ENCODE measurements at places on chromosomes 1 and 21.

GRCh38 chr1:116255486-116256285 lies 117.4 kb upstream of the ATP1A1 start:
- no peak for DNase-seq

DNA sequence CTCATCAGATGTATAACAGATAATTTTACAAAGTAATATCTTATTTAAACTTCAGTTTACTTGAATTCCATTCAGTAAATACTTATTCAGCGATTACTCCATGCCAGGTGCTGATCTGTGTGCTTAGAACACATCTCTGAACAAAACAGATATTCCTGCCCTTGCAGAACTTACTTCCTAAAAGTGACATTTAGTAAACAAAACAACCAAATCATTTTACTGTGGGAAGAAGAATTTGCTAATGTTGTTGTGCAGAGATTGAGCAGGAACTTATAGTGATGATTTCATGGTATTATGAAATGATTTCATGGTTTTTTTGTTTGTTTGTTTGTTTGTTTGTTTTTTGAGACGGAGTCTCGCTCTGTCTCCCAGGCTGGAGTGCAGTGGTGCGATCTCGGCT lies 39.3 kb upstream of the WLS start:
- no peak for DNase-seq

DNA sequence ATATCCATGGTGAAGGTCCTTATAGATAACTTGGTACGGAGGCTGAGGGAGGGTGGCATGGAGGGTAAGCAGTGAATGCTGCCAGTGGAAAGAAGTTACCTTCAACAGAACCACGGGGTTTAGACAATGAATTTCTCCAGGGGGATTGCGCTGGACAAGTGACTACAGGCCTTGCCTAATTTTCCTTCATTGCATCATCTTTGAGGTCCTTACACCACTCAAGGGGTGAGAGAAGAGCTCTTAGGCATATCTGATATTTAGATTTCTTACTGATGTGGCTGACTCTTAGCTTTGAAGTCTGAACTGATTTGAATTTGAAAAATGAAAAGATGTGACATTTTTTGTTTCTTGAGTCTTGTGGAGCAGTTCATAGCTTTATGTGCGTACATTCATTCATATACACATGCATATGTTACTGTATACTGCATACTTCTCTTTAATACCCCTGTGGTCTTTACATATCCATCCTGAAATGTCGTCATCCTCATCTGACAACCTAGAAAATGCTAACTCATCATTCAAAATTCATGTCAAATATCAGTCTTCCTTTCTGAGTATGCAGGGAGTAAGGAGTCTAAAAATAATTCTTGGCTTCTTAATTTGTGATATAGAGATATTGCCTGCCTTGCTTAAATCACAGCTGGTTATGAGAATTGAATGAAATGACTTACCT lies 63.6 kb downstream of the DNM3 start:
- DNase-seq = no peak

GRCh38 chr1:88697503-88697902 lies 13.4 kb downstream of the PKN2 start:
- DNase-seq = no peak

GRCh38 chr1:91763252-91763651 lies 122.7 kb downstream of the TGFBR3 start:
- no peak for DNase-seq

DNA sequence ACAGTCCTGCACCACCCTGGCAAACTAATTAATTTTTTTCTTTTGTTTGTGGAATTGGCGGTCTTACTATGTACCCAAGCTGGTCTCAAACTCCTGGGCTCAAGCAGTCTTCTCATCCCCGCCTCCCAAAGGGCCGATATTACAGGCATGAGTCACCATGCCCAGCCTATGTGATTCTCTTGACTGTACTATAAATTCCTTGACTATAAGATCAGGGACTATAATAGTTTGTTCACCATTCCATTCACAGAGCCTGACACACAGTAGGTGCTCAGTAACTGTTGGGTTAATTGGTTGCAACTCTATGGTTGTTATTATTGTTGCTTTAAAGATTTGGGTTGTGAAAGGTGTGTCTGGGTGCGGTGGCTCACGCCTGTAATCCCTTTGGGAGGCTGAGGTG lies 17.2 kb downstream of the DAP3 start:
- DNase-seq = peak; percentile 14

DNA sequence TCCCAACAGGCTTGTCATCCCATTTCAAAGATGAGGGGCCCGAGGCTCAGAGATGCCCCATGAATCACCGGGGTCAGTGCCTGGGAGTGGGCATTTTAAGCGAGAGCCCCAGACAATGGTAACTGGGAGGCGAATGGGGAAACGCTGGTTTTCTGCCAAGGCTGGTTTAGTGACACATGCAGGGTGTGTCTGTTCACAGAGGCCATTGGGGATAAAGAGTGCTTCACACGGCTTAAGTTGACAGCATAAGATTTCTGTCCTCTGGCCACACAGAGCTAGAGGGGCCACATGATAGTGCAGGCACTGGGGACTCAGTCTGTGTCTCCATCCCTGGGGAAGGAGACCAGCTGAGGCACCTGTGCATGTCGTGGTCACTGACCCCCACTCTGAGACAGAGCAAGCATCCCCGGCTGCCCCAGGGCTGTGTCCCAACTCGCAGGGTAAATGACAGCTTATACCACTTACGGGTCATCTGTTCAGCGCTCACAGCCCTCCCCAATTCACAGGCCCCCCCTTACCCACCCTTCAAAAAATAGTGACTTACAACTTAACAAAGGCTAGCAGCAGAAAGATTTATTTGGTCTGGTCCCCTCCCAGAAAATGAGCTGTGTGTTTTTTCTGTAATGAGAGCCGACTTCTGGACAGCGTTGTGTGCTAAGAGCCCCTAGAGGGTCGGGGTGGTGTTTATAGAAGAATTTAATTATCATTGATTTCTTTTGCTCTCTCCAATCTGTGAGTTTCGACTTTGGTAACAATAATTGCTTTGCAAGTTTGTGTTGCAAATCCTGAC lies 34.9 kb upstream of the ARHGEF16 start:
- DNase-seq = no peak

GRCh38 chr1:204846546-204846945 lies 24.1 kb upstream of the NFASC start:
- DNase-seq = no peak

DNA sequence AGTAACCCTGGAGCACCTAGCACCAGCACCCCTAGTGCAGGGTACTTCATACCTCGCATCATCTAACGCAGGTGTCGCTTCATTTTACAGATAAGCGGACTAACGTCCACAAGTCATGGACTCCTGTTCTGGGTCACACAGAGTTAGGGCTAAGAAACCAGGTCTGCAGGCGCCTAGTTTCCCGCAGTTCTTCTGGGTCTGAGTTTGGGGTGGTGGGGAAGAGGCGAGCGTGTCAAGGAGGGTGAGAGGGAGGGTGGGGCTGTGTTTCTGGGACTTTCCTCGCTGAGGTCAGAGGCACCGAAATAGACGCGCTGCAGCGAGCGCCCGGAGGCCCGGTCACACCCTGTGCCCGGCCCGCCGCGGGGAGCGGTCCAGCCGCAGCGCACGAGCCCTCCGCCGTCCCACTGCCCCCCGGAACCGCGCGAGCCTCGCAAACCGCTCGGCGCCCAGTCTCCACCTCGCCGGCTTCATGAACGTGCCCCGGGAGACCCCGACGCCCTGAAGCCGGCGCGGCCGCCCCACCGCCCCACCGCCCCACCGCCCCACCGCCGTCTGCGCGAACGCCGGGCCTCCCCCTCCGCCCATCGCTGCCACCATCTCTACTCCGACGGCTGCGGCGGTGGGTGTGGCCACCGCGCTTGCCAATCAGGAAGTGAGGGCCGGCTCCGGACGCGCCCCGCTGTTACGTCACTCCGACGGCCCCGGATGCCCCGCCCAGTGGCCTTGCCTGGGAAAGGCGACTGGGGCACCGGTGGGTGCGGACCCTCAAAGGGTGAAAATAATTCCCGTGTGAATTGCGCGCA lies 12.3 kb downstream of the IFI6 start:
- peak; percentile 80 for DNase-seq

- DNase-seq = no peak
Observed at GRCh38 chr21:45550522-45551210, 8.4 kb upstream of the SLC19A1 start.

- no peak for DNase-seq
Observed at GRCh38 chr1:2492091-2492490, 16.0 kb downstream of the PLCH2 start.

GRCh38 chr1:185427264-185427663 lies 110.2 kb upstream of the IVNS1ABP start:
- no peak for DNase-seq

DNA sequence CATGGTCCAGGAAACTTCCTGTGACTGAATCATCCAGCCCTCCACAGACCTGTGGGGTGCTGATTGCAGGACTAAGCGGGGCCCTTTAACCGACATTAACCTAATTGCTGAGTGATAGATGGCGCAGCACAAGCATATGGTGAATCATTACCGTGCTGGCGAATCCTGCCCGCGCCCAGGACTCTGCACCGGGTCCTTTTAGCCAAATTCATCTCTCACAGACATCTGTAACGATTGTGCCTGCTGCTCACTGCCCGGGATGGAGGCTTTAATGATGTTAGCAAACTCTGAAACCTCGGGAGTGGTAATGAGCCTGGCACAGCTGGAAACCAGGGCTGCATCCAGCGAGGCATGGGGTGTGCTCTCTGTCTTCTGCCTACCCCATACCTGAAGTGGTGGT lies 147.3 kb upstream of the CD34 start:
- DNase-seq = no peak

DNA sequence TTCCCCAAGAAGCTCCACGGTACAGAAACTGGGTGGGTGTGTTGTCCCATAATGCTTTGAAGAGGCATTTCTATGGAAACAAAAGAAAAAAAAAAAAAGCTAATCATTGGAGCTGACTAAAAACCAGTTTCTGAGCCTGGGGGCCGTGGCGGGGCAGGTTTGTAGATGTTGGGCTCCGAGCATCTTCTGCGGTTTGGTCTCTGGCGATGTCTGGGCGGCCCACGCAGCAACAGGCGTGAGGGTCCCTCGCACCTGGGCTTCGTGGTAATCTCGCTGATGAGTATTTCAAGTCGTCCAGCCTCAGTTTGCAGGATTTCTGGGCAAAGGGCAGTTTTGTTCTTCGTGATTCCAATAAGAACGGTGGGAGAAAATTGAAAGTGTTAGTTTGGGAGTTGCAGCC lies 6.8 kb downstream of the TP73 start:
- DNase-seq = no peak

DNA sequence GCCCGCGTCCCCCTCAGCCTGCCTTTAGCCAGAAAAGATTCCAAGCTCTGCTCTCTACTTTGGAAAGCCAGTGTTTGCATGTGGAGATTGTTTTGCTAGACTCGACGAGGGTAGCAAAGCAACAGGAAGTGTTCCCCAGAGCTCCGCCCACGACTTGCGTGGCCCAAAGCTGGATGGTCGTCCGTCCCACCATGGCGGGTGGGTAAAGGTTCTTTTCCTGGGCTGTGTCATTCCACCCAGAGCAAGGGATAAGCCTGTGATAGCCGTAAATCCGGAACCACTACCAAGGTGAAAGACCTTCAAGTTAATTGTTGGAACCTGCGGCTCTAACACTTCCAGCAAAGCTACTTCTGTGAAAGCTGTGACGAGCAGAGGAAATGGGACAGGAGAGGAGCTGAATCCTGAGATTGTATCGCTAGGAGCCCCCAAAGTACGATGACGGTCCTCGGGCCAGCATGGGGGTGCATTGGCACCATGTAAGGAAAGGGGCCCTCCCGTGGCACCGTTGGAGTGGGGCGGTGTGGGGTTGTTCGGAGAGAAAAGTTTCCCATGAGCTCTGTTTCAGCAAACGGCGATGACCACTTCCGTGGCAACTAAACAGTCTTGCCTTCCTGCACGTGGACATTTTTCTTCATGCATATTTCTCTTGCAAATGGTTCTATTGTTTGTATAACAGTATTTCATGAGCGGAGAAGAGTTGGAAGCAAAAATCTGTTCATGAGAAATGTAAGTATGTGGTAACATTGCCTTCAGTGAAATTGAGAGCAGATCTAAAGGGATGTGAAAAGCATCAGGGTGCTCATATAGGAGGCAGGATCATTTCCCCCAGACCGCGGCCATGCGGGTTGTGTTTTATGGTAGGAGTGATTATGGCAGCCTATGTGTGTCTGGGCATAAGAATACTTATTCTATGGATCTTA lies 8.4 kb downstream of the MX2 start:
- no peak for DNase-seq

GRCh38 chr1:236608930-236609726 lies 4.8 kb upstream of the HEATR1 start:
- peak; percentile 76 for DNase-seq

- DNase-seq = no peak
Observed at GRCh38 chr1:175499595-175500382, 243.6 kb downstream of the TNR start.

DNA sequence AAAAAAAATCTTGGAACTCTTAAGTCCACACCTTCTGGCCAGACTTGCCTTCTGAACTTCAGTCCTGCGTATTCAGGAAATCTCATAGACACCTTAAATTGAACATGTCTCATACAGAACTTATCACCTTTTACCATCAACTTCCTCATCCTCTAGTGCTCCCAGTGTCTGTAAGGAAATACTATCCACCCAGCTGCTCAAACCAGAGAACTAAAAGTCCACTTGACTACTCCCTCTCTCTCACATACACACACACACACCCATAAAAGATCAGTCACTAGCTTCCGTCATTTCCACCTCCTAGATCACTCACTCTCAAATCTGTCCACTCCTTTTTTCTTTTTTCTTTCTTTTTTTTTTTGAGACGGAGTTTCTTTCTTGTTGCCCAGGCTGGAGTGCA lies 10.9 kb upstream of the CAP1 start:
- no peak for DNase-seq

DNA sequence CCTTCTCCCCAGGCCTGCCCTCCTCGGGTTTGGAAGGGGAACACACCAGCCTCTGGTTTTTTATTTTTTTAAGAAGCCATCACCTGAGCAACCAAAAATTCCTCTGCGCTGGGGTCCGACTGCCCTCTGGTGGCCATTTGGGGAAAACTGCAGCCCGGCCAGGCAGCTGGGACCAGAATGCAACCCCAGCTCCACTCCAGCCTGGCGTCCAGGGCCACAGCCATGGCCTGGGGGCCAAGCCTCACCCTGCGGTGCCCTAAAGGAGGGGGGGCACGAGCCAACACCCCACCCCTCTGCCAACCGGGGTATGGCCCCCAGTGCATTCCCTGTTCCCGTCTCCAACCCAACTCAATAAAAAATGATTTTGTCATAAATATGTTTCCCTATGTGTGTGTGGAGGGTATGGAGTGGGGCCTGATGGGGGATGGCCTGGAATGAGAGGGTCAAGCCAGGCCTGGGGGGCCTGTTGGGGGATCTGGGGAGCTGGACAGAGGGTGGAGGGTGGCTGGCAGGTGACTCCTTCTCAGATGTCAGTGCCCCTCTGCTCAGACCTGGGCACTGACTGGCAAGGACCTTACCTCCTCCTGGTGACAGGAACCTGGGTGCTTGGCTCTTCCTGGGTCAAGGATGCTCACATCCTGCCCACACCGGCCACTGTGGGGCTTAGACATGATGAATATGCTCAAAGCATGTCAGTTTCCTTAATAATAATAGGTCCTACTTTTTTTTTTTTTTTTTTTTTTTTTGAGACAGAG lies 3.2 kb downstream of the GPR3 start:
- peak; percentile 62 for DNase-seq

Measured in ACHN (cell line).